ENCODE measurements at places on chromosomes 5 and 9.

GRCh38 chr9:121954477-121955140 lies 138.5 kb downstream of the TTLL11 start:
- DNase-seq, result no peak

DNA sequence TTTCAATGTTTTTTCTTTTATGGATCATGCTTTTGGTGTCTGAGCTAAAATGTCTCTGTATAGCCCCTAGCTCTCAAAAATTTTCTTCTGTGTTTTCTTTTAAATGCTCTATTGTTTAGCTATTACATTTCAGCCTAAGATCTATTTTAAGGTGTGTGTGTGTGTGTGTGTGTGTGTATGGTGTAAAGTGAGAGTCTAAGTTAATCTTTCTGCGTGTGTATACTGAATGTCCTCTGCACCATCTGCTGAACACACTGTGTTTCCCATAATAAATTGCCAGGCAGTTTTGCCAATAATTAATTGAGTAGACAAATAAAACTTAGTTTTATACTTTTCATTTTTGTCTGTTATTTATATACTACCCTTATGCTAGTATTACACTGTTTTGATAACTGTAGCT lies 2096.3 kb upstream of the C9orf72 start:
- DNase-seq, result no peak

DNA sequence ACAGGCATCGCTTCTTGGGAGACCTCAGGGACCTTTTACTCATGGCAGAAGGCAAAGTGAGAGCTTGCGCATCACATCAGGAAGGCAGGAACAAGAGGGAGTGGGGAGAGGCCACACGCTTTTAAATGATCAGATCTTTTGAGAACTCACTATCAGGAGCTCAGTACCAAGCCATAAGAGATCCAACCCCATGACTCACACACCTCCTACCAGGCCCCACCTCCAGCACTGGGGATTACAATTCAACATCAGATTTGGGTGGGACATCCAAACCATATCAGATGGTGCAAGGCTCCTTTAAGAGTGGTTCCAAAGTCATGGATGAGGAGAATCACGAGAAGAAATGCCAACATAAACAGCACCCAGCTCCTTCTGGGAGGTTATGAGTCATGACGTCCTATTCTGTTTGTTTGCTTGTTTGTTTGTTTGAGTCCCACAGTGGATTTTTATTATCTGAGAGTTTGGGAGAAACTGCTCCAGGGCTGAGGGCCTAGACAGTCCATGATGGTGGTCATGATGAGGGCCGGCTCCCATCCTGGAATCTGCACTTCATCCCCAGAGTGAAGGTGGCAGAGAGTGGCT lies 453.5 kb downstream of the GADD45G start:
- DNase-seq, result no peak

DNA sequence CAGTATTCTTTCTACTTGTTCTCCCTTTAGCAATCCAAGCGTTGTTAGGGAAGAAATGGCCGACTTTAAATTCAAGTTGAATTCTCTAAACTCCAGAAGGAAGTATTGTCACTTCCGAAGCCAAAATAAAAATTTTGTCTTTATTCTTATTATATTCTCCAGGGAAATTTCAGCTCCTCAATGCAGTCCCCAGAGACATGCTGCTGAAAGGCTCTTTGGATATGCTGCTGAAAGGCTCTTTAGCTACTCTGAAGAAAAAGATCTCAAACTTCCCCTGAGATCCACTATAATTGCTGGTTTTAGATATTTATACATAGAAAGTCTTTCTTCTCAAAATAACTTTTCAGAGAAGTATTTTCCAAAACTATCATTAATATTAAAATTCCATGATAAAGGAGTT lies 92.3 kb upstream of the PARP8 start:
- no peak for DNase-seq

DNA sequence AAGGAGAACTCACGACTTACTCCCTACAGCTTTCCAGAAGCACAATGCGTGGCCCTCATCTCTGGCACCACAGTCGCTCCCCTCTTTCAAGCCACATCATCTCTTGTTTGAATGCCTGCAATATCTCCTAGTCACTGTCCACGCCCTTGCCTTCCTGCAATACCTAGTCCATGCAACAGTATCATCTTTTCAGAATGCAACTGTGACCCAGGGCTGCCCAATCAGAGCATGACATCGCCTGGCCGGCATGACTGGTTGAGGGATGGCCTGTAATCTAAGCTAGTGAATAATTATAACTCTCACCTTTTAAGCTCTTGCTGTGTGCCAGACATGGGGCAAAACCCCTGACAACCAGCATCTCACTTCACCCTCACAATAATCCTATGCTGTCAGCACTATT lies 52.5 kb upstream of the CPEB4 start:
- DNase-seq, result no peak

GRCh38 chr9:131734165-131734610 lies 5.7 kb downstream of the RAPGEF1 start:
- DNase-seq, result no peak

DNA sequence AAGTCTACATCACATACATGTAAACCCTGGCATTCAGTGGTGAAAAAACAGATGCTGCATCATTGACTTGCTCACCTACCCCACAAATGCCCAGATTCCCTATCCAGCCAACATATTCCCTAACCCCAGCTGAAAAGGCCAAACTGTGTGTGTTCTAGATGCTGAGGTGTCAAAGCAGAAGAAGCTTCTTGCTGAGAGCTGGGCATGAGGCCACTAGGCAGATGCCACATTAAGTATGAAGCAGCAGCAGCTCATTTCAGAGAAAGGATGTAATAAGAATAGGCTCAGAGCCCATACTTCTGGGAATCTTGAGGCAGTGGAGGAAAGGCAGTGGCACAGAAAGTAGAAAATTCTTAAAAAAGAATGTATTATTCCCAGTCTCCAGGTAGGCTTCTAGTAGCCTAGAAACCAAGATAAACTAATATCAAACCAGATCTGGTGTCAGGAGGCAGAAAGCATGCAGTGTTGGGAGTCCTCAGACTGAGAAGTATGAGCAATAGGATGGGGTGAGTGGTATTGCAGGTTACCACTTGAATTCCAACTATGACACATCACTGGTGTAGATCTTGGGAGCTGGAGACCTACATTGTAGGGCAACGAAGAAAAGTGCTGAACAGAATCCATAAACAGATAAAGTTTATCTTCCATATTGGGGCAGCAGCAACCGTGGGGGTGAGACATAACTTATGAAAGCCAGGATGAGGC lies 71.9 kb upstream of the GRHPR start:
- no peak for DNase-seq

GRCh38 chr5:116038817-116039216 lies 6.5 kb downstream of the ARL14EPL start:
- no peak for DNase-seq

DNA sequence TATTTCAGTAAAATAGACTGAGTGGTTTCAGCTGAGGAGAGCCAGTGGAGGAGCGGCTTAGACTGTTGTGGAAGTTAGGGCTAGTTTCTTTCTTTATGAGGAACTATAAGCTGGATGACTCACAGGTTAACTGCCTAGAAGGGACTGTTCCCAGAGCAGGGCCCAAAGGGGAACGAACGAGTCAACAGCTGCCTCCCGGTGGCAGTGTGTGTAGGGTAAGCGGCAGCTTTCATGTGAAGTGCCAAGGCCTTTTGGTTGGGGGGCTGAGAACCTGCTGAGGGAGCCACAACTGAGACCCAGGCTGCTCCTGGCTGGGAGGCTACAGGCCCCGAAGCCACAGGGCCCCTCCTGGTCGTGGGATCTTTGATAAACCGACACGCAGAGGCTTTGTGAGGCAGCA lies 7.0 kb downstream of the SQSTM1 start:
- DNase-seq, result no peak

DNA sequence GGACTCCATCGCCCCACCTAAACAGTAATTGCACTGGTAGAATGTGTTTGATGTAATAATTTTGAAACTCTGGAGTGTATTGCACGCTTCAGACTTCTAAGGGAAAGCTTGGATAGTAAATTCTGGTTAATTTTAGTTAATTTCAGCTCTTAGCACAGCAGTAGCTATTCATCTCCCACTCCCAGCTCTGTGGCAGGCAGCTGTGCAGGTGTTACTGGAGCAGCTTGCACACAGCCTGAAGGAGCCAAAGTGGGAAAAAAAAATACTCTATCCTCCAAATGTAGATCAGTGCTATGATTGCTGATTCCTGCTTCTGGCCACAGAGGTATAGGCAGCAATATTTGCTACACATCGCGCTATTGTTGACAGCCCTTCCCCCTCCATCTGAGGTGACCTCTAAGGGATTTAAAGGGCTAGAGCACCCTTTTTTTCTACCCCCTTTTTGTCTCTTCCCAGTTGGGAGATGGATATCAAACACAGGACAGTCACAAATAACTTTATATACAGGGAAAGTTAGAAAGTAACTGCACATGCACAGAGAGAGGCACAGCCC lies 97.4 kb downstream of the KCTD16 start:
- DNase-seq, result no peak

GRCh38 chr9:76901801-76902200 lies 4.1 kb downstream of the PRUNE2 start:
- no peak for DNase-seq

GRCh38 chr9:106621313-106622163 lies 241.4 kb upstream of the ZNF462 start:
- peak; percentile 82 for DNase-seq

- DNase-seq, result no peak
These were observed 112.0 kb downstream of the DOCK8 start for GRCh38 chr9:326667-327066.

- no peak for DNase-seq
These were observed 121.1 kb downstream of the FBXL7 start for GRCh38 chr5:15621094-15621493.

DNA sequence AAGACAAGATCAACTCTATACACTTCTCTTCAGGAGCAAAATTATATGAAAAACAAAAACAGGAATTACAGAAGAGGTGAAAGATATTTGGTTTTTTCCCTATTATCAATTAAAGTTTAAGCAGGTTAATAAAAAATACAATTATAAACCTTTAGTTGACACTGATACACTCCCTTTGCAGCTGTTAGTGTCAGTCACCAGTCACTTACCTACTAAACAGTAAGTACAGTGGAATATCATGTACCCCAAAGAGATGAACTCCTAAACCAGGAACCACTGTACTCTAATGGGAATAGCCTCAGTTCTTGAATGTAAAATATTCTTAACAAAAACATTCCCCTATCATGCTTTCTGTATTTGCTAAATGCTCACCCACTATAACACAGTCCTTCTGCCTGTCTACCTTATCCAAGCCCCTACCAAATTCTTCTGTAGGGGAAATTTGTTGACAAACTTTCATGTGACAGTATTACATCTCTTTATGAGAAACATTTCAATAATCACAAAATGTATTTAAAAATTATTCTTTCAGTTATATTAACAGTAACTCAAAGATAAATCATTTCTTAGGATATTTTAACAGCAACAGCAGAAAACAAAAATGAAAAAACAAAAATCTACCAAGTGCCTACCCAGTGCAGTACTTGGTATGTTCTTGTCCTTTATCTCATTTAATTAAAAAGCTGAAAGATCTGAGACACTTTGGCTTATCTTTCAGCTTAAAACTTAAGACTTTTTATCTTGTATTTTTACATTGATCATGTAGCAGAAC lies 212.8 kb downstream of the MLLT3 start:
- no peak for DNase-seq

DNA sequence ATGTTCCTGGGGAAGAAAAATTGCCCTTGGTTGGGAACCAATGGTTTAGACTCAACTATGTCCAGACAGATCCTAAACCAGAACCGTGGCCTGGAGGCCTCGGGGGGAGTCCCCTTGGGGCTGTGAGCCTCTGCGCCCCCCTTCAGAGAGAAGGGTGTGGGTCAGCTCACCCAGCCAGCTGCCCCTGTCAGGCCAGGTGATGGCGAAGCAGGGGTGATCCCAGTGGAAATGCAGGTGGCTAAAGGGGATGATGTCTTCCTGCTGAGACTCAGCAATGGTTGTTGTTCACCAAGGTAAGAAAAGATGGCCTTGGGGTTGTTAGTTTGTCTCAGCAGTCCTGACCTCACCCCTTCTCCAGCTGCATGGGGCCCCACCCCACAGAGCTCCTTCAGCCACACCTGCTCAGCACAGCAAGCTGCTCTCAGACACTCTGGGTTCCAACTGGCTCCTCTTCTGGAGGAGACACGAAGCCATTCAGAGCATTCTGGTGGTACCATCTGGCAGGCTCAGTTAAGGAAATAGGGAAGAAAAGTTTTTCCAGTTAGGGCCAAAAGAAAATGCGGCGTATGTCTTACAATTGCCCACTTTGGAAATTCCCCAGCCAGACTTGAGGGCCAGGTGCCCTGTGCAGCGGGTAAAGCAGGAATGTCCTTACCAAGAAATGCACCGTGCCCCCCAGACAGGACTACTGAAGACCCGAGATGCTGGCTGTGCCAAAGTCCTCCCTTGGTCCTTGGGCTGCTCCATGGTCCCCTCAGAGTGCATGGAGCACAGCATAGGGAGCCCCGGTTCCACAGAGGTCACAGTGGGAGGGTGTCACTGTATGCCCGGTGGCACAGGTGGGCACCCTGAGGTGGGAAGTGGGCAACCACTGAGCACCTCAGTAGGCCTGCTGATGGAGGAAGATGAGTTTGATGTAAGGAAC lies 90.2 kb downstream of the NSUN2 start:
- DNase-seq, result no peak

DNA sequence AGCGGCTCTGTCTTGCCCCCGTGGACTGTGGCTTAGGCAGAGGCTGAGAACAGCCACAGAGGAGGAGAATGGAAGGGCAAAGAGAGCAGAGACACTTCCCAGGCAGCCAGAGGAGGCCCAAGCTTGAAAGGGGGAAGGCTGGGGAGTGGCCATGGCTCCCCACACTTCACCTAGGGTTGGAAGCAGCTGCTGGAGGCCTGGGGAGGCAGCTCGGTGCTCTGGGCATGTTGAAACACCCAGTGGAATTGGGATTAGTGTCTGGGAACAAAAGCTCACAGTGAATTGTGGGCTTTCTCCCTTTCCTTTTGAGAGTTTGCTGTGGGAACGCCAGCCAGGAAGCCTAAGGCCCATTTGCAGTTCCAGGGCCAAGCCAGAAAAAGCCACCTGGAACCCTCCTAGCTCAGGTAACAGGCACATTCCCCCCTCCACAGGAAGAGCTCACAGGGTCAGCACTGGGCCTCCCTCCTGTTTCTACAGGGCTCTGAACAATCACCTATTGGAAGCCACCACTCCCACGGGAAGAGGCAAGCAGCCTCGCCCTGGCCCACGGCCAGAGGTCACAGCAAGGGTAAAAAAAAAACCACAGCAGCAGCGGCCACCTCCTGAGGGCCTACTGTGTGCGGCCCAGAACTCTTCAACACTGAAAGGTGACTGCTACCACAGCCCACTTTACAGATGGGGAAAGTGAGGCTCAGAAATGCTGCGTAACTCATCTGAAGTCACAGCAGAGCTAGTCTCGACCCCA lies 20.2 kb downstream of the EEIG1 start:
- peak; percentile 16 for DNase-seq

GRCh38 chr5:151408591-151409230 lies 38.7 kb upstream of the SLC36A1 start:
- no peak for DNase-seq
